ENCODE measurements at places on chromosomes 11 and 22.
A peak's percentile ranks its signal among the peaks of the same experiment; 100 is the strongest.

DNA sequence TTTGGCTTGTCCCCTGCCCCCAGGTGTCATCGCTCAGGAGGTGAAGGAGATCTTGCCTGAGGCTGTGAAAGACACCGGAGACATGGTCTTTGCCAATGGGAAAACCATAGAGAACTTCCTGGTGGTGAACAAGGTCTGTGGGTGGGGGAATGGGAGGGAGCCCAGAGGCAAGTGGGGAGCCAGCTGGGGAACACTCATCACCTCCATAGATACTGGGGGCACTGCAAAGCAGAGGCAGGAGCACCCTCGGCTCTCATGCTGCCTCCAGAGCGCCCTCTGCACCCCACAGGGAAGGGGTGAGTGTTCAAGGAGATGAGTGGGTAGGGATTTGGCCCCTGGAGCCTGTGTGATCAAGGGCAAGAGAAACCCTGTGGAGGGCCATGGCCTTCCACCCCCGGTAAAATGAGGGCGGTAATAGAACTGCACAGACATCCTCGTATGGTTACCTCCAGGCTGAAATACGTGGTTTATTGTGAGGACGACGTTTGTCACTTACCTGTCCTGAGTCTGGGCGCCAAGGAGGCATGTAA lies 14.0 kb downstream of the TMEM258 start:
- no peak for DNase-seq

DNA sequence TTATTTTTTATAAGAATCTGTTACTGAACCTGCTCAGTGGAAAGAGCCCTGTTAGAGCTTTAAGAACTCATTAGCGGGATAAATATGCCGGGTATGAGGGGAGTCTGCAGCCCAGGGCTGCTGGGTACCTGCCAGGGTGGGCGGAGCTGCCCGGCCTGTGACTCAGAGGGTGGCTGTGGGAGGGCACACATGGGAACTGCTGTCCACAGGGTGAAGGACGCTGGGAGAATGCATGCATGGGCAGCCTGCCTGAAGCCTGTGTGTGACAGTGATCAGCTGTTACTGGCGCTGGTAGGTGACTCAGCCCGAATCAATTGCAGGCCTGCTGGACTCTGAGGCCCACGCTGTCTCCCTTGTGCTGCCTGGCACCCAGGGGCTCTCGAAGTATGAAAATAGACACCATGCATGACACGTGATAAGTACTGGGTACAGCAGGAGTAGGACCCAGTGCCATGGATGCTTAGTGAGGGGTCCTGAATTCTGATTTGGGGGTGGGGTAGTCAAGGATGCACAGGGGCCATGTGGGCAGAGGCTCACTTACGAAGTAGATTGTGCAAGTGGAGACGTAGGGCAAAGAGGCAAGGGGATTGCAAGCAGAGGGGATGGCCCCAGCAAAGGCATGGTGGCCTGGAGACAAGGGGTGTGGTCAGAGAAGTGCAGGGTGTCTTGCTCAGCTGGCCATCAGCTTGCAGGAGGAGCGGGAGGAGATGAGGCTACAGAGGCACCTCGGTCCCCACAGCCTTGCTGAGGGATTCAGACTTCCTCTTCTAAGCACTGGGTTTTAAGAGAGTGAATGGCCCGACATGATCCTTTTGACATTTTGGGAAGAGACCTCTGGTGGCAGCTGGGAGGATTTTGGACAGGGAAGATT lies 36.5 kb downstream of the GRIK4 start:
- DNase-seq, result no peak

DNA sequence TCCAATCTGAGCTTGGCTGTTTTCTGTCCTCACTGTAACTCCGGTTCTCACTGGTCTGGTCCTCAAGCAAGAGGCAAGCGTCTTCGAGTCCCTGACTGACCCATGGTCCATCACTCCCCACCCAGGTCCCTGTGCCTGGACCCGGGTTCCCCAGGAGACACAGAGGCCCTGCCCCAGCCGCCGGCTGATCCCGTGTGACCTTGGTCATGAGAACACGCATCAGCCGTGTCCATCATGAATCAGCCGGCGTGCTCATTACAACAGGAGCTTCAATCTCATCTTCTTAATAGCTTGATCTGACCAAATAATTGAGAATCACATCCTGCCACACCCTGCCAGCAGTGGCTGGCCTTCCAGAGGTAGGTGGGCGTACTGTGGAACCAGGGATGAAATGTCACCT lies 545.1 kb downstream of the BRD1 start:
- no peak for DNase-seq

DNA sequence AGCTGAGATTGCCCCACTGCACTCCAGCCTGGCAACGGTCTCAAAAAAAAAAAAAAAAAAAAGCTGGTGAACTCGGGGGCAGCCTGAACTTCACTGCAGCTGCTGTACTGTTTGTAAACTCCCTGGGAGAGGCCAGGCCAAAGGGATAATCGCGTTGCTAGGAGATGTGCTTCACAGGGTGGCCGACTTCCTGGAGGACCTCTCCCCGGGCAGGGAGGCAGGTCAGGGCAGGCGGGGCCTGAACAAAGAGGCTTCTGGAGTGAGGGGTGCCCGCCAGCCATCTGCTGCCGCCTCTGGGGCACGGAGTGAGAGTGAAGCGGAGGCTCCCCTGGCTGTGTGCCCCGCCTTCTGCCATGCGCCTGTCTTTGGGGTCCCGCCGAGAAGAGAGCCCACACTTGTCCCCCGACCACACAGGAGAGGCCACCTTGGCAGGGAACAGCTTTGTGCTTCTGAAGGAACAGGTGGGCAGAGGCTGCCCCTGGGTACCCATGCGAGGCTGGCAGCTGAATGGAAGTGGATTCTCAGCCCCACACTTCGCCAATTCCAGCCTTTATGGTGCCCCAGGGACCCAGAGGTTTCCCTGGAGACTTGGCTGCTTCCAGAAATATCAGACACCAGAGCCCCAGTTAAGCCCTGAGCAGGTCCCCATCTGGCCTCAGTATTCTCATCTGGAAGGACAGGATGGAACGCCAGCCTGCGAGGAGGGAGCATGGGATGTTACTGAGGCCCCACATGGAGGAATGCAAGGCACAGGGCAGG lies 29.6 kb downstream of the TMEM184B start:
- no peak for DNase-seq

DNA sequence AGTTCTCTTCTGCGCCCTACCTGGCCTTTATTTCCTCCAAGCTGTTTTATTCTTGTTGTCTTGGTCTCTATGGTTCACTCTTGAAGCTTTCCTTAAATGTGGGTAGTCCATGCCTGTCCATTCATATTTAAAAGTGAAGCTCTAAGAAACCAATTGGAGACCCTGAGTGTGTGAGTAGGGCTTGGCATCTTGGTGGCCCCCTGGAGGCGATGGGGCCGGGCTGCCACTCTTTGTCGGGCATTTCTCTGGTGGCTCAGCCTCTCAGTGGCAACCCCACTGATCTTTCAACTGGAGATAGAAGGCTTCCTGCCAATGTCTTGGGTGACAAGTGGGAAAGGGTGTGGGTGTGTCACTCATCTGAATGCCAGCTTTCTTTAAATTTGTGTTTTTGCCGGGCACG lies 9.1 kb downstream of the TRPT1 start:
- no peak for DNase-seq

- DNase-seq, result no peak
Observed at GRCh38 chr11:69333149-69333710, 39.3 kb downstream of the MYEOV start.

GRCh38 chr11:116855413-116855812 lies 18.0 kb upstream of the APOA1 start:
- no peak for DNase-seq

GRCh38 chr11:14093065-14093464 lies 130.5 kb downstream of the SPON1 start:
- no peak for DNase-seq

GRCh38 chr11:47731475-47731874 lies 16.3 kb upstream of the AGBL2 start:
- DNase-seq, result no peak

DNA sequence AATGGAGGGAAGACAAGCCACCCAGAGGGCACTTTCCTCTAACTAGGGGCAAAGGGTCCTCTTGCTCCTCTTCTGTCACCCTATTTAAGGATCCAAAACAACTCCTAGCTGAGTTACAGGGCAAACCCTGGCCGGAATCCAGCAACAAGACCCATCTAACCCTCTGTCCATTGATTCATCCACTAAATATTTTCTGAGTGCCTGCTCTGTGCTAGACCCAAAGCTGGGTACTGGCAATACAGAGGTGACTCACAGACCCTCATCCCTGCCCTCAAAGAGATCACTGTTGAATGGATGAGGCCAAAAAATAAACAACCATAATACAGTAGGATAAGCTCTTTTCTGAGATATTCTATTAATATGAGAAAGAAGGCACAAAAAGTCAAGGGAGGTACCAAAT lies 4.3 kb upstream of the GALNT18 start:
- DNase-seq, result no peak

GRCh38 chr11:37371346-37371970 lies 773.4 kb upstream of the RAG2 start:
- no peak for DNase-seq

DNA sequence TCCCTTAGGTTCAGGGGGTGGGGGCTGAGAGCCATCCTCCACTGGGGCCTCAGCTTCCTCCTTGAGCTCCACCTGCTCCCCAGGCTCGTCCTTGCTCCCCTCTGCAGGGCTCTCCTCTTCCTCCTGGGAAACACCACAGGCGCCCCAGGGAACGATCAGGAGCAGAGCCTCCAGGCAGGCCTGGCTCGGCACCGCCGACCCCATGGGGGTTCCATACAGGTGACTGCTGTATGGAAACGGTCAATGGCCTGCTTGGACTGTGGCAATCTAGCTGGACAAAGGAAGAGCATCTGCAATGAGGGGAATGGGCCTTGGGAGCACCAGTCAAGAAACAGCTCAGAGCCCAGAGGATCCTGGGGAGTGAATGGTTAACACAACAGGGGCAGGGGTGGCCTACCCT lies 7.9 kb downstream of the HYOU1 start:
- no peak for DNase-seq

DNA sequence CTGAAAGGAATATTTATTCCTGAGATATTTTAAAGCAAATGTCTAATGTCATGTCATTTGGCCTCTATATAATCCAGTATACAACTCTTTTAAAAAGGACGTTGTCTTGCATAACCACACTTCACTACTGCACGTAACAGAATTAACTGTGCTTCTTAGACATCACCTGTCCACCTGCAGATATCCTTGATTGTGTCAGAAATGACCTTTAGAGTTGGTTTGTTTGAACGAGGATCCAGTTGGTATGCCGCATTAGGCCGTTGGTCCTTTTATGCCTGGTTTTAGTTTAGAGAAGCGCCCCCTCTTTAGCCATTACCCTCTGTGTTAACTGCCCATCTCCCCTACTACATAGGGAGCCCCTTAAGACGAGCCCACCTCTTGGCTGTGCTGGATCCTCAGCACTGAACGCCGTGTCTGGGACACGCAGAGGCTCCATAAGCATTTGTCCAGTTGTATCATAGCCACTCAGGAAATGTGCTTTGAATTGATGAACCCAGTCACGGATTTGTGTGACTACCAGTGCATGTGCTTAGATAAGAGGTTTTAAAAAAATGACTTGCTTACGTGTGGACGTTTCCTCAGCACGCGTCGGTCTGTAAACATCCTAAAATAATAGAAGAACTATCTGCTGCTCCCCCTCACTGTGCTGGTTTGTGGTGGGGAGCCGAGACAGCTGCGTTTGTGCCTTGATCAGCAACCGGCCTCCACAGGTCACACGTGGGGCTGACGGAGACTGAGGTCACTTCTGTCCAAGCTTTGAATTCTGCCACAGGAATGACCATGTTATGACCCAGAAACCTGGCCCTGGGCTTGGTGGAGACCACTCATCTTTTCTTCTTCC lies 4.0 kb downstream of the MICAL2 start:
- DNase-seq, result no peak

GRCh38 chr11:30260813-30261212 lies 30.0 kb downstream of the FSHB start:
- DNase-seq, result no peak

DNA sequence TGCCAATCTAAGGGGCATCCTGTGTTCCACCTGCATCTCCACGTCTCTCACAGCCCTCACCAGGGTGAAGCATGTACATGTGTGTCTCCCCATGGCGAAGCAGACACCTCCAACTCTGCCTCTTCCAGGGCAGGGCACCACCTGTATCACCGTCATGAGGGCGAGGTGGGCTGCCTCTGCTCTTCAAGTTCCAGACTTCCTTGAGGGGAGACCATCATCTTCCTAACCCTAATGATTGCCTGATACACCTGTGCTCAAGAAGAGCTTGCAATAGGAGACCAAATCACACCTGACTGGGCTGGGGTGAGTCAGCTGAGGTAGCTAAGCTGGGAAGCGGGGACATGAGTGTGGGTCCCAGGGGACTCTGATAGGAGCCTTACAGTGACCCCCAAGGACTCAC lies 43.7 kb downstream of the GAB4 start:
- no peak for DNase-seq

GRCh38 chr11:45670386-45671135 lies 5.1 kb upstream of the CHST1 start:
- DNase-seq, result no peak

DNA sequence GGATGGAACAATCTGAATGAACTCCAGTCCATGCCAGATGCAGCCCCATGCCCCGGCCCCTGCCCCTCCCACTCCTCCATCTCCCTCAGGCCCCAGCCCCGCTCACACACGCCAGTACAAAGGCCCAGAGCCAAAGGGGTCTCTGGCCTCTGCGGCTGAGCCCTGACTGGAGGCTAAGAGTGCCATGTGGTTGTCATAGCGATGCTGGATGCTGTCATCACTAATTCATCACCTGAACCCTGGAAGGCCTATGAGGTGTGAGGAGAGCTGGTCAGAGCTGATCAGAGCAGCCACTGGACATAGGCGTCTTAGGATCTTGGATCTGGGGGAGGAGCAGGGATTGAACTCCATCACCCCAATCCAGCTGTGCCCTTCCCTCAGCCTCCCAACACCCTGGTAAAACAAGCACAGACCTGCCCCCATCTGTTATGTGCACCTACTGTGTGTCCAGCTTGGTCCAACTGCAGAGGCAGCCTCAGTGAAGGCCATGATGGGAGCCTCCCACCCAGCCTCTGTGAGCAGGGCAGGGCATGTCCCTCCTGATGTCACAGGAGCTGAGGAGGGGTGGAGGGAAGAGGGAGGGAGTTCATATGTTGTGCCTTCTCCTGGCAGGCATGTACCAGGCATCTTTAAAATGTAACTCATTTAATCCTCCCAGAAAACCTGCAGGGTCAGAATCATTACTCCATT lies 16.7 kb downstream of the PDE2A start:
- DNase-seq, result no peak

GRCh38 chr11:83235825-83236224 lies 42.3 kb downstream of the ANKRD42 start:
- no peak for DNase-seq

DNA sequence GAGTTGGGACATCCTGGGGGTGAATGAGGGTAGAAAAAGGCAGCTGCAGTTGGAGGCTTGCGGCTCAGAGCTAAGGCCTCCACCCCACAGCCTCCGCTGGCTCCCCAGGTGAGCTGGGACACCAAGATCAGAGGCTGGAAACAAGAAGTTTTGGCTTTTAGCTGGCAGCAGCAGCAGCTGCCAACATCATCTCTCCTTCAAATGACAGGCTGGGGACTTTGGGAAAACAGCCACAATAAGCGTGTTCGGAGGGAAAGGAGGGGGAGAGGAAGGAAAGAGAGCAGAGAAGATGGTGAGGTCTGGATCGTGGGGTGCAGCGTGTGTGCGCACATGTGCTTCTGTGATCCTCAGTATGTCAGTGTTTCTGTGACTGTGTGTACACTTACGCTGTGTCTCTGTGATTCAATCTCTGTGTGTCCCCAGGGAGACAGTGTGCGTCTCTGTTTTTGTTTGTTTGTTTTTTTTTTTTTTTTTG lies 62.0 kb upstream of the RASD2 start:
- no peak for DNase-seq

- DNase-seq, result no peak
Observed at GRCh38 chr11:64139049-64139448, 26.9 kb downstream of the MACROD1 start.

- DNase-seq, result peak; percentile 29
Observed at GRCh38 chr11:8913961-8914660, 3.1 kb downstream of the AKIP1 start.

- DNase-seq, result no peak
Observed at GRCh38 chr22:26549902-26550497, 37.7 kb upstream of the TFIP11 start.
